ENCODE measurements at places on chromosomes 7 and 10.
A peak's percentile ranks its signal among the peaks of the same experiment; 100 is the strongest.

- no peak for DNase-seq
Observed at GRCh38 chr10:87504307-87504639, 420 bp upstream of the MINPP1 start.

DNA sequence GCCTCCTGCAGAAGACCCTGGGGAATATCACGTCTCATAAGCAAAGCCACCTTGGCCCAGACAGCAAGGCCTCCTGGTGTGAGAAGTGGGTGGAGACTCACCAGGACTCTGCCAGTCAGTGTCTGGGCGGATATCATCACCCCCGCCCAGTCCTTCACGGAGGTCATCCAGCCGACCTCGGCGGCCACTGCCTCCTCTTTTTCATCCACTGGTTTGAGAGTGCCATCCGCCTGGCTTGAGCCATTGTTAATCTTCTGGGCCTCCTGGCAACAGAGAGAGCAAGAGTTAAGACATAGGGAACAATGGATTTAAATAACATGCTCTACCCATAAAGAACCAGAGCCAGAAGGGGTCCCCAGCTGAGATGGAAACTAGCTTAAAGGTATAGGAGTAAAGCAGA lies 233.8 kb downstream of the KCNMA1 start:
- no peak for DNase-seq

DNA sequence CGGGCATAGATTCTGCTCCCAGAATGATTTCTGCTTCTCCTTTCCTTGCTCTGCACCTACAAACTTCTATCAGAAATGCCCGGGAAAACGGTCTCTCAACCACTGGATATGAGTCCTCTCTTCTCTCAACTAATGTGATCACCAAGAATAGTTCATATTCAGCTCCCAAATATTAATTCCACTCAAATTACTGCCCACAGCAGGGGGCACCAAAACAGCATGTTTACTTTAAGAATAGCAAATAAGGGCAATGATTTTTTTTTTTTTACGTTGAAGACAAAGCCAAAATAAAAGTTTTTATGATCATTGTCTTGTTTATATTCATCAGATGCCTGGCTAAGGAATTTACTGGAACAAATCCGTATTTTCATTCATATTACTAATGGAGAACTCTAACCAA lies 94.9 kb upstream of the PRSS1 start:
- no peak for DNase-seq

DNA sequence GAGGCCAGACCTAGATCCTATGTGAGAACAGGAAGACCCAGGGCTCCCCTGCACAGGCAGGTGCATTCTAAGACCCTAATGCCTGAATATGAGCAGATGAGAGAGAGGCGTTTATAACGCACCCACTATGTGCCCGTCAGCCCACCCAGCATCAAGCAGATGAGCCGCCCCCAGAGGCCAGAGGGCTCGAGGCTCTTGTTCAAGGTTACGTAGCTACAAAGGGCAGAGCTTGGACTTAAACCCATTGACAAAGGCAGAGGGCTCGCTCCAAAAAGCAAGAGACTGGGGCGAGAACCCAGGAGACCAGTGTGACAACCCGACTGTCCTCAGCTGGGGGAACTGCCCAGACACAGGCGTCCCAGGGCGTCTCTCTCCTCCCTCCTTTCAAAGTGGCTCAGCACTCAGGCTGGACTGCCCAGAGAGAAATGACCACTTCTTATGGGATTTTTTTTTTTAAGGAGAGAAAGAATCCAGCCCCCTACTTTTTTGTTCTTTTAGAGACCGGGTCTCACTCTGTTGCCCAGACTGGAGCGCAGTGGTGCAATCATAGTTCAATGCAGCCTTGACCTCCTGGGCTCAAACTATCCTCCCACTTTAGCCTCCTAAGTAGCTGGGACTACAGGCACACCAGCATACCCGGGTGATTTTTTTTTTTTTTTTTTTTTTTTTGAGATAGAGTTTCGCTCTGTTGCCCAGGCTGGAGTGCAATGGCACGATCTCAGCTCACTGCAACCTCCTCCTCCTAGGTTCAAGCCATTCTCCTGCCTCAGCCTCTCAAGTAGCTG lies 40.1 kb downstream of the TNRC18 start:
- peak; percentile 55 for DNase-seq

GRCh38 chr10:133412381-133412711 lies 12.1 kb downstream of the SPRN start:
- no peak for DNase-seq

GRCh38 chr10:24153031-24153430 lies 55.9 kb upstream of the KIAA1217 start:
- no peak for DNase-seq

DNA sequence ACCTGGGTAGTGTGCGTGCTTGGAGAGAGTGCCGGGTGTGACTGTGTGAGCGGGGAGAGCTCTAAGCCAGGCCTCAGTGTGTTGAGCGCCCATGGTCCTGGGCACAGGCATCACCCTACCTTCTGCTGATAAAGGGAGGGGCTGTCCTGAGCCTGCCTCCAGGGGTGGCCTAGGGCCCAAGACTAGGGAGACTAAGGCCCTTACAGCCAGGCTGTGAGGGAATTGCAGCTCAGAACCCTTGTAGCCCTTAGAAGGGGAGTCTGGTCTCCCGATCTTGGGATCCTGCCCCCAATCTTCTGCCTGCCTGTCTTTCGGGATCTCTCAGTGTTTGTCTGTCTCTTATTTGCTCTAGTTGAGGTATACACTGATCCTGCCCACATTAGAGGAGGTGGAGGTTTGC lies 41.2 kb downstream of the PAX2 start:
- DNase-seq, result no peak

DNA sequence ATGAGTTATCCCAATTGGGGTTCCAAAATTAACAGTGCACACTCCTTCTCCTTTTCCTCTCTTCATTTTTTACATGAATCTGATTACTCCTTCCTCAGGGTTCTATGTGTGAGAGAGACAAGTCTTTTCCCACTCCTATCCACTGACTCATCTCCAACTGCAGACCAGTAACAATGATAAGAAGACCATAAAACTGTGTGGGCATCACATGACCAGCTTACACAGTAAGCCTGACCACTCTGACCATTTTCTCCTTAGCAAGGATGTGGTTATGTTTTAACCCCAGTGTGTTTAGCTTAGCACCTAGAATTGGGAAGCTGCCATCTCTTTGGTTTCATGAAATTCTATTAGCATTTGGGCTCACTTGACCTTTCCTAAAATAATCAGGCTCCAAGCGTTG lies 145.0 kb upstream of the CALCR start:
- no peak for DNase-seq

DNA sequence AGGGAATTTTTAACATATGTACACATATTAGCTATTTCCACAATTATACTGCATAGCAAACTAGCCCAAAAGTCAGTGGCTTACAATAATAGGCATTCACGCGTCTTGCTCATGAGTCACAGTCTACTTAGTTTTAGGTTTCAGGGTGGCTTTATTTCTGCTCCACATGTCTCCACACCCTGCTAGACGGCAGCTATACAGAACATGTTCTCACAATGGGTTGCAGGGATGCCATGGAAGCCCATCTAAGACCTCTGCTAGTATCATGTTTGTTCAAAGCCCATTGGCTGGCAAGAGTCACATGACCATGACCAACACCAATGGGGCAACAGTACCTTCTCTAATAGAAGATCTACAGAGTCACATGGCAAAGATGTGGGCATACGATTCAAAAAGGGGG lies 96.3 kb upstream of the NEBL start:
- DNase-seq, result no peak

DNA sequence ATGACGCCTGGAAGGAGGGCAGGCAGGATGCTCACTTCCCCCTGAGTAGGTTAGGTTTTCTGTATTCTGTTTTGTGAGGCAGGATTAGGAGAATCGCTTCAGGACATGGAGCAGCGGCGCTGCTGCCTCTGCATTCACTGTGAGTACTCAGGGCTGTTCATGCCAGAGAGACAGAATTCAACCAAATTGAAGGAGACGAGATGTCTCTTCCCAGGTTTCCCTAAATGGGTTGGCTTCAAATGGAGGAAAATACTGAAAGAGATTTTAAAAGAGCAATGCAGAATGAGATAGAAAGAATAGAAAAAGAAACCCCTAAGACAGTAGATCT lies 21.9 kb upstream of the CNPY1 start:
- no peak for DNase-seq

- DNase-seq, result no peak
Observed at GRCh38 chr10:107230887-107231286, 66.4 kb upstream of the SORCS1 start.

DNA sequence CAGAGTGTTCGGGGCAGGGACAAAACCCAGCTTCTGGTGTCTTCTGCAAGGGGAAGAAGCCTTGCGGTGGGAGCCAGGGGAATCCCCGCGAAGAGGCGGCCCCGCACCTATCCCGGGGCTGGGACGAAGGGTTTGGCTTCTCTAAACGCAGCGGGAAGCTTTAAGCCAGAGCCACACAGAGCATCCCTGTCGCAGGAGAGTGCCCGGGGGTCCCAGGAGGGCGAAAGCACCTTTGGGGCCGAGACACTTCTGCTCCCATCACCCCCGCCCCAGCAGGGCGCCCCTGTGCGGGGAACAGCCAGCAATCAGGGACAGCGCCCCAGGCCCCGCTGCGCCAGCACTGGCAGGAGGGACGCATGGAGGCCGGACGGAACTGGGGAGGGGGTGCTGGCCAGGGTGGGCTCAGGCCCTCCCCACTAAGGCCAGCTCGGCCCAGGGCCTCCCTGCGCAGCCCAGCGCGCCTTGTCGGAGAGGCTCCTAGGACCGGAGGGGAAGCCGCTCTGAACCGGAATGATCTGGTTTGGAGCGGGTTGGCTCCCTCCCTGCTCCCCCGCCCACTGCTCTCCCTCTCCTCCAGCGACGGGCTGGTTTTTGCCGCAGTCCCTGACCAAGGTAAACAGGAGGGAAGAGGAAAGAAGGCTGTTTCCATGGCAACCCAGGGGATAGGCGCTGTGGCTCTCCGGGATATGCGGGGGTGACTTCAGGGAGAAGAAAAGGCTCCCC lies 63.9 kb downstream of the TMEM209 start:
- DNase-seq, result peak; percentile 94

- DNase-seq, result peak; percentile 48
Observed at GRCh38 chr7:150323682-150324372, 482 bp upstream of the ACTR3C start.

- no peak for DNase-seq
Observed at GRCh38 chr7:66125052-66125694, 10.5 kb downstream of the CRCP start.

Data from retina (tissue), 1 donor.